Activated CD4-positive, alpha-beta memory T cell treated with anti-CD3 and anti-CD28 coated beads for 36 hours (primary cell): ENCODE measurements at places on chromosomes 4 and X. TPM values are rescaled to one million over a fixed set of nuclear protein-coding genes. Genes with fewer than 3 reads are reported as not detected.

- DNase-seq = no peak
Measured at GRCh38 chr4:37802068-37802666, 24.3 kb upstream of the PGM2 start.

The AWAT2 gene
- not detected for total RNA-seq

- DNase-seq = peak; percentile 81
Measured at GRCh38 chrX:69165087-69165651, at the start of gene PJA1. TSS of gene PJA1 (minus strand) at chrX:69165453. CDS start at chrX:69163073, 2,380 bp downstream.

DNA sequence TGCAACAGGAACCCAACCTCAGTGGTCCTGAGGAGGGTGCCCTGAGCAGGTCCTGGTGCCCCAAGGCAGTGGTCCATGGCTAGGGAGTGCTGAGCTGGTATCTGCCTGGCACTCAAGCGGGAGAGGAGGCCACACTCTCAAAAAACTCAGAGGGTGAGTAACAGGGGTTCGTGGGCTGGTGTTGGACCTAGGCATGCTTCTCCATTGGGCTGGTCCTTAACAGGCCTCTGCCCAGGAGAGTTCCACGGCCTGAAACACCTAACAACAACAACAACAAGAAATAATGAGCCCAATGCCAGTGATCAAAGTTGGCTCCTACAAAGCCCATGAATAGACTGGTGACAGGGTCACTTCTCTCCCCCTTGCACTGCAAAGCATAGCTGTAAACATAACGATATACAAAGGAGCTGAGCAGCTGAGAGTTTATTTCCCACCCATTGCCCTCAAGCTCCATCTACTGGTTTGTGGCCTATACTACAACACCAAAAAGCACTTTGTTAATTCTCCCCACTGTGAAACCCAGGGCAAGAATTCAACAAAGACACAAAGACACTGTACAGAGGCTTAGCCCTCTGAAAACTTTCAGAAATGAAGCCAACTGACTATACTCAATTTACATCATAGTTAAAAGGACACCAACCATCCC, 736.1 kb upstream of the ADGRL3 start:
- DNase-seq = no peak

DNA sequence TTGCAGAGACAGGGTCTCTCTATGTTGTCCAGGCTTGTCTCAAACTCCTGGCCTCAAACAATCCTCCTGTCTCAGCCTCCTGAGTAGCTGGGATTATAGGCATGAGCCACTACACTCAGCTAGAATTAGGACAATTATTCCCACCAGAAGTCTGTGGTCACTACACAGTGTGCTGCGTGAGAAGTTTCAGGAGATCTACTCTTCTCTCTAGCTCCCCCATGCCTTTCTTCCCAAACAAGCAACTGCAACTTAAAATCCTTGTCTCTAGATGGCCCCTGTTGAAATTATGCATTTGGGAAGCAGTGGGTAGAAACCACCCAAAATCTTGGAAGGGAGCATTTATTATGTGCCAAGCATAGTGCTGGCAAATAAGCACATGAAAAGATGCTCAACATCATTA, 21.1 kb upstream of the MAP7D3 start:
- no peak for DNase-seq

- DNase-seq = no peak
Measured at GRCh38 chrX:139213241-139213709, 317.3 kb upstream of the F9 start.

The SPP1 gene
- total RNA-seq = not detected

- DNase-seq = no peak
Measured at GRCh38 chr4:56658528-56658927, 22.6 kb downstream of the HOPX start.

DNA sequence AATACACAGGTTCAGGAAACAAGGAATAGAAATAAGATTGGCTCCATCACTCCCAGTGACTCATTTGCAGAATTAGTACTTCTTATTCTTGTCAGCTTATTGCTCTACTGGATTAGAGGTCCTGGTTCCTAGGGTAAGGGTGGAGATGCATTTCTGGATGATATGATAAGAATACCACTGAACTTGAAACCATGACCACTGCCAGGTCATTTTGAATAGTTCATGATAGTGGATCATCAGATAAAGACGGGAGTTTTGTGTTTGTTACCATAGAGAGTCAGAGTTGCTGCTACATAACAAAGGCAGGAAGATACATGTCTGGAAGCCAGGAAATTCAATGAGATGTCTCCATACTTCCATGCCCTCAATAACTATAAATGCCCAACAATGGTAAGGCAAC, 109.2 kb upstream of the FAT1 start:
- no peak for DNase-seq

The CCDC120 gene
- total RNA-seq = 2.7 TPM

The MAMLD1 gene
- total RNA-seq = 2.2 TPM

The TBX22 gene
- not detected for total RNA-seq

DNA sequence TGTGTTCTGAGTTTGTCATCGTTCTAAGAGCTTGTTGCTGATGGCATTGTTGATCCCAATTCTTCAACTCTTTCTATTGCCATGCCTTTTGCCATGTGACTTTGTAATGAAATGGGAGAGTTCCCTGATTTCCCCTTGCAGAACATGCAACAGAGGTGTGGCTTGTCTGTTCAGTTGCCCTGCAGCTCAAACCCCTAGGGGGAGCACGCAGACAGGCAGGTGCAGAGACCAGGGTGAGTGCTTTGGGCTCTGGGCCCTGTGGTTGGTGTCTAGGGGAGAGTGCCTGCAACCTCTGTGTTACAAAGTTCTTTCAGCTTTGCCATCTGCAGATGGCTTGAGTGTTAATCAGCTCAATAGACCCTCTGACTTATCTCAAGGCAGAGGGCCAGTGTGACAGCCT, 332.7 kb downstream of the MID1IP1 start:
- peak; percentile 26 for DNase-seq

The RS1 gene
- not detected for total RNA-seq

The TRPC3 gene
- 1.0 TPM for total RNA-seq

- no peak for DNase-seq
Measured at GRCh38 chrX:110420771-110421499, 62.3 kb downstream of the RTL9 start.

The LDOC1 gene
- total RNA-seq = 8.7 TPM

- no peak for DNase-seq
Measured at GRCh38 chr4:100288161-100288560, 97.9 kb upstream of the DDIT4L start.

The SPANXN3 gene
- not detected for total RNA-seq

The CPEB2 gene
- total RNA-seq = 9.8 TPM

The SYN1 gene
- total RNA-seq = 0.83 TPM

The FABP2 gene
- total RNA-seq = not detected

- no peak for DNase-seq
Measured at GRCh38 chr4:75662626-75663025, 10.6 kb downstream of the G3BP2 start.

GRCh38 chrX:19886883-19887531, 393 bp downstream of the SH3KBP1 start:
- DNase-seq = peak; percentile 40

The RHOH gene
- 98.6 TPM for total RNA-seq

GRCh38 chr4:24516926-24517325, 67.4 kb downstream of the DHX15 start:
- no peak for DNase-seq

DNA sequence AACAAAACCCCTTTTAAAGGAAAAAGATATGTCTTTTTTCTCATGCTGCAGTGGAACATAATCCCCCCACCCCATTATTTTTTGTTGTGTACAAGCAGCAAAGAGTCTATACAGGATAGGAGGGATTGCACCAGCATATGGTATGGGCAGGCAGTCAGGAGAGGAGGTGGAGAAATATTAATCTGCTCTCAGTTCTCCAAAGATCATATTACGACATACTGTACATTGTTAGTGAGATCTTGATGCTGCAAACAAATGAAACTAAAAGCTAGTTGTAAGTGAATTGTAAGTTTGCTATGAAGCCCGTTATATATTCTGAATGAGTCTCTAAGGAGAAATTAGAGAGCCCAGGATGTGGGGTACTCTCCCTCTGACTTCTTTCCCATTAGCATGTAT, 75.3 kb downstream of the RAPGEF2 start:
- no peak for DNase-seq

The CRLF2 gene
- 0.44 TPM for total RNA-seq

GRCh38 chr4:3783693-3784306, 17.6 kb downstream of the ADRA2C start:
- peak; percentile 24 for DNase-seq

- no peak for DNase-seq
Measured at GRCh38 chr4:54842656-54843055, 184.9 kb downstream of the KIT start.

The CWH43 gene
- not detected for total RNA-seq

- no peak for DNase-seq
Measured at GRCh38 chr4:52914051-52914605, 52.0 kb downstream of the RASL11B start.

The GK2 gene
- not detected for total RNA-seq

The TCEAL9 gene
- total RNA-seq = 2.3 TPM

DNA sequence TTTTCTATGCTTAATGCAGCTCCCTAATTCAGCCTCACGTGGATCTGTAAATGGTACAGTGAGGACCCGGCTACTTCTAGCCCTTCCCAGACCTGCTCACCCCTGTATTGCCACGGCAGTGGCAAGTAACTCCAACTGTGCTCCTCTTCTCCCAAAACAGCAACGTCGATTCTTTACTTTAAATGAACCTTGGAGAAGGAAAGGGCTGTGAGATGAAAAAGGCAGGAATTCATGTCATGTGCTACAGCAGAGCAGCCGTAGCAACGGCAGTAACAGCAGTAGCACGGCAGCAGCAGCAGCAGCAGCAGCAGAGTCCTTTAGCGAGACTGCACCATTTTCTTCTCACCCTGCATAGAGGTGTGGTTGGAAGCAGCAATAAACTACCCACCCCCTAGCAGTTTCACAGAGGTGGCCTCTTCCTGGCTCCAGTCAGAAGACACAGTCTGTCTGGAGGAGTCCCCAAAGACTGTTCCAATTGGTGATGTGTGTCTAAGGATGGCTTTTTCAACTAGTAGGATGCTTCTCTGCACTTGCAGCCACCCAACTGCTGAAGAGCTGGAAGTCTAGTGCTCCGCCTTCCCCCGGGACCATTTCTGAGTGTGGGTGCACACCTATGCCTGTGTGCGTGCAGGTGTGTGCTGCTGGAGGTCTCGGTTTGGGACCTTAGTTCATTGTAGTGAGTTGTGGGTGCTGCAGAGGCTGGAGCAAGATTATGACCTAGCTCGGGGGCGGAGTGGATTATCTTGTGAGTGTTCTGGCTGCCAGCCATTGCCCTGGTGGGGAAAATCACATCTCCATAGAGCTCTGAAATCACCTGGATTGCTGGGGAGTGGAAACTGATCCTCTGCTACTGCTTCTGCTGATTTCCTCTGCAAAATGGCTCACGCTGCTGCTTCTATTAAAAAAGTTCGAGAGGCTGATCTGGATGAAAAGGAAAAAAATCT, 67.2 kb downstream of the ANK2 start:
- DNase-seq = no peak

DNA sequence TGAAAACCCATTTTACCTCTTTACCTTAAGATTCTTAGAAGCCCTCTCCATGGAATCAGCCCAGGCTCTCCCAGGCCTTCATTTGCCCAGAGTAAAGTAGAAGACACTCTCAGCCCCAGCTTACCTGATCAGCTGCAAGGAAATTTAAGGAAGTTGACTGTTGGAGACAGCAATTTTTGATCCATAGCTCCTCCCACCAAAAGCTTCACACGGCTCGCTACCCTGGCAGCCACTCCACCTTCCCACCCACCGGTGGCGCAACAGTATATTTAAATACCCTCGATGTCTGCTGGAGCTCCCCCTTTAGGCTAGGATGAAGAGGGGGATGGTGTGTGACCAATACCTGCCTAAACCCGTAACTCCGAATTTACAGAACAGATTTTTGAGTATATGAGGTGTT, 75.4 kb downstream of the MBNL3 start:
- DNase-seq = no peak

DNA sequence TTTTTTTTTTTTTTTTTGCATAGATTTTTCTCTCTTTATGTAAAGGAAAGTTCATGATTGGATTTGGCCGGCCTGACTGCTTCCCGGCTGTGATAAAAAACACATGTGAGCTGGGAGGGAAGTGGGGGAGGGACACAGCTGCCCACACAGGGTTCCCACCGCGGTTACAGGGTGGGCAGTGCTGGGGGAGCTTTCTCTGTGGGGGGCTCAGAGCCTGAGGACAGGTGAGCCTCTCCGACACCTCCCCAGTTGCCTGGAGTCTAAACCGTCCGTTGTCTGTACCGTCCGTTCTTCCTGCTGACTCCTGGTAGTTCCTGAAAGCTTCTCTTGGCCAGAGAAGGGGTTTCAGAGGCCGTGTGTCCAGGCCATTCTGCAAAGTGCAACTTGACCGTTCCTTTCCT, 21.8 kb downstream of the SHOX start:
- DNase-seq = no peak

DNA sequence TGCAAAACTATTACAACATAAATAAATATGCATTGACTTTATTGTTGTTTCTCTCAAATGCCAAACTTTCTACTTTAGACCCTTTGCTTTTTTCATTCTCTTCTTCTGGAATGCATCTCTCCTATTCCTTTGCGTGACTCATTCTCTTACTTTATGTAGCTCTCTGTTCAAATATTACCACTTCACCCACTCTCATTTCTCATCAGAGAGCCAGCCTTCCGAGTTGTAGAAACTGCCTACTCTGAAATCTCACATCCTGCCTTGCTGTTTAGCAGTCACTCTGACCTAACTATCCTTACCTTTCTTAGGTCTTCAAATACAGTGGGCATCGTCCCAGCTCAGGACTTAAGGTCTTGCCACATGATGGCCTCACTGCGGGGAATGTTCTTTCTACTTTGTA, 143.5 kb downstream of the GALNTL6 start:
- no peak for DNase-seq

DNA sequence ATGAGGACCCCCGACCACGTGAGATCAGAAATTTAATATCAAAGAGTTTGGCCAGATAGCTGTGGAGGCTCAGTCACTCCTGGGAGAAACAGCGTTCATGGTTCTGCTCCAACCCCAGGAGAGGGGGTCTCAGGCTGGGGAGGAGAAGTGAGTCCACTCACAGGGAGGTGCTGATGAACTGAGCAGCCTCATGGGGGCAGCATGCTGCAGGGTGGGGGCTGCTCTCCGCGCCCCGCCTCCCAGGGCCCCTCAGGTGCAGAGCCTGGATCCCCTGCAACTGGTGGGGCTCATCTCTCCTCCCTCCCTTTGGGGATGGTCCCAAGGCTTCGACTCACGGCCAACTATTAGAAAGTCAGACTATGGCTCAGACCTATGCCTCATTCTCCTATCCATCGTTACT, 26.6 kb upstream of the C4orf50 start:
- DNase-seq = no peak

DNA sequence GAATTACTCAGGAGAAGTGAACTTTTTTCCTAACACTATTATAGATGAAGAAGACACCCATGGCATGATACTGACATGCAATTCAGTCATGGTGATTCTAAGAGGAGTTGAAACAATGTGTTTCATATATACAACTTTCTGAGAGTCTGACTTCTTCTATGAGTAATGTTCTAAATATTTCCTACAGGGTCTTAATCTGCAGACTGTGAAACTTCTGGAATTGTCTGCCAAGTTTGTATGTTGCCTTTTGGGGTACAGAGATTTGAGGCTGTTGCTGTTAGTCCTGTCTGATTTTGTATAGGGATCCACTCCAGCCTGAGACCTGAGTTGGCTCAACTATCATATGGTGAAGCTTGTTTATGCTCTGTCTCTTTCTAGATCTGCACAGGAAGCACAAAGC, 160.6 kb upstream of the GATB start:
- DNase-seq = no peak

GRCh38 chr4:137387924-137388323, 144.4 kb downstream of the PCDH18 start:
- no peak for DNase-seq
